Renal cortical epithelial cell (primary cell): ENCODE measurements at places on chromosomes 4 and X.

DNA sequence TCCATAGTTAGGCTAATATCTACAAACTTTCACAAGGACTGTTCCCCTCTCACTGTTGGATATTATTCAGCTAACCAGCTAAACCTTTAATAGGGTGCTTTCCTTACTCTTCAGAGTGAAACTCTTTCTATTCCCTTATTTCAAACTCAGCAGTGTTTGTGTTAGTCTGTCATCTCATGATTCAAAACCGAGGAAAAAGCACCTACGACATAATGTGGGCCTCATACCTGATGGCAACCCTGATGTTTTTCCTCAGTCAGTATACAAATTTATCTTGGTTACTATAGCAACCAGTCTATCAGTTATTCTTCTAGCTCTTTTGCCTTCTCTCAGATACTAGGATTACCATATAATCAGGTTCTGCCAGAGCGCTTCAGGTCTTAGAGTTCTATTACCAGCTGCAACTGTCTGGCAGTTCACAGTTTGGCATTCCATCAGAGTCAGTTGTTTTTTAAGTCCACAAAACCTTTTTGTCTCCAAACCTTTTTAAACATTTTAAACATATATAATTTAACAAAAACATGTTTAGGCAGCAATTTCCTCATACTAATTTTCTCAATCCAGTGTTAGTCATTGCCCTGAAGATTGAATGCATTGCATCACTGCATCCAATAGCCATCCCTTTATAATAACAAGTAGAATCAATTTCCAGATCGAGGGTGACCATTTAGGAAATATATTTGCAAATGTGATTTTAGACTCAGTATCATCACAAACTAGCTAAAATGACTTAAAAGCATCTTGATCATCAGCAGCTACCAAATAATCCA is 7.4 kb downstream of the WDR44 start:
- DNase-seq, result peak; percentile 18

DNA sequence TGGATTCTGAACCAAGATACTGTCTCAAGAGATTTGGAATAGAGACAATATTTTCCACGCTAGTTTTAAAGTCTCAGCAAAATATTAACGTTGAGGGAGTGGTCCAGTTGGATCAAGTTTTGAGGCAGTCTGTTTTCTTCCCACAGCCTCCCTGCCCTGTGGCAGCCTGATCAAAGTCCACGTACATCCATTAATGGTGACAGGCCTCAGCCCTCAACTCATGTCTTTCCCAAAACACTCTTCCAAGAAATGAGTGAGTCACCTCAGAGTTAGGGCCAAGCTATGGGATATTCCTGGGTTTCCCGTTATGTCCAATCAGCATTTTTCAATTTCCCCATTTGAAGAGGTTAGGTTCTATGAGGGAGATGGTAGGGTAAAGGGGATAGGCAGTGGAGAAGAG is 28.5 kb downstream of the EGFL6 start:
- peak; percentile 47 for DNase-seq

- no peak for DNase-seq
These were observed 77.8 kb downstream of the CD38 start for GRCh38 chr4:15855804-15856475.

- DNase-seq, result no peak
These were observed 290.0 kb downstream of the SLC7A11 start for GRCh38 chr4:137952116-137952515.

DNA sequence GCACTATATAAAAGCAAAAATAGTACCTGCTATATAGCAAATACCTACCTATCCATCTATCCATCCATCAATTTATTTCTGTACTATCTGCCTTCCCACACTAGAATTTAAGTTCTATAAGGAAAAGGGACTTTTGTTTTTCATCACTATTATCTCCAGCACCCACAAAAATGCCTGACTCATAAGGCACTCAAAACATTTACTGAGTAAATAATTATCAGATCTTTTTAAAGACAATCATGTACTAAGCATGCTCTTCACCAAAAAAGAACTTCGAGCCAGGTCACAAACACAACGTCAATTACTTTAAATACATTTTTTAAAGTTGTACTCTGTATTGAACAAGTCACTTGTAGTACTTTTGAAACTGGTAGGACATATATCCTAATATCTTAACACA is 119.9 kb downstream of the FBXW7 start:
- DNase-seq, result peak; percentile 81

DNA sequence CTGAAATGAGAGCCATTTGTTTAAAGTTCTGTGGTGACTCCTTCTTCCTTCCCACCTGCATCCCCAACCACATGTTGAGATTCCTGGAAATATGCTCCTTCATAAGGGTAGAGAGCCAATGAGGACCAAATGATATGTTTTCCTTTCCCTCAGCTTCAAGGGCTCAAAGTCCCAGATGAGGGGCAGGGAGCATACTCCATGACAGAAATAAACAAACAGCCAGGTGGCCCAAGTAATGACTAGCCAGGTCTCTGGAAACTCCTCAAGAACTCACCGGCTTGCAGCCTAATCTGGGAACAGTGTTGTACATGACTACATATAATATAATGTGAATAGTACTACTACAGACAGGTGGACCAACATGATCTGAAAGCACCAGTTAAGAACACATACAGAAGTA is 392.3 kb downstream of the PACRGL start:
- no peak for DNase-seq

GRCh38 chr4:41360921-41361793 is 104.4 kb downstream of the UCHL1 start:
- DNase-seq, result peak; percentile 36

DNA sequence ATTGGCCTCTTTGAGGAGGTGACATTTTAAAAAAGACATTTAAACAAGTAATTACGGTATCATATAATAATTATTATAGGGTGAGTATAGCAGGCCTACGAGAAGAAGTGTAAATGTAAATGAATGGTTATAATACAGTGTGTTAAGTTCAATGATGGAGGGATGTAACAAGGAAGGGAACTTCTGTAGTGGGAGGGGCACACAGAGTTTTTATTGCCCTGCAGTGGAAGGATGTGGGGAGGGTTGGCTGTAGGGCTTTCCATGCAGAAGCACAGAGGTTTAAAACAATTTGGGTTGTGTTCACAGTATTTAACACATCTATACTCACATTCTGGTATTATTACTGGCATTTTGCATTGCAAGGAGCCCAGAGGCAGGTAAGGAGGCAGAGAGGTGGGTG is 41.1 kb downstream of the AFF1 start:
- DNase-seq, result no peak
